ENCODE measurements at places on chromosomes 7 and 10.

DNA sequence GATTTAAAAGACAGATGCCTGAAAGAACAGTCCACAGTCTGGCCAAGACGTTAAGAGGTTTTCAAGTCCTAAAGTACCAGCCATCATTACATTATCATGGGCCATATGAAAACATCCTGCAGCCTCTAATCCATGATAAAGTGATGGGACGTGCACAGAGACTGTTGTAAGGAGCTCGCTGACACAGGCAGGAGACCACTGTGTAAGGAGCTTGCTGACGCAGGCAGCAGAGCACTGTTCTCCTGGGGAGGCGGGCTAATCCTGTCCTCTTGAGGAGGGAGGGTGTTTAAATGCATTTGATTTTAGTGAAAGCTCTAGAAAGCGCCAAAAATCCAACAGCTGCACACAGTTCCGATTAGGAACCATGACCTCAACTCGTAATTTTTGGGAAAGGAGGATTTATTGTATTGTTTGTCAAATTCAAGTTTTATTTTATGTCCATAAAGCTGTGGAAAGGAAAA lies 16.9 kb downstream of the SVIL start:
- no peak for DNase-seq

- no peak for DNase-seq
Observed at GRCh38 chr7:55020466-55020871, 1.7 kb downstream of the EGFR start.

DNA sequence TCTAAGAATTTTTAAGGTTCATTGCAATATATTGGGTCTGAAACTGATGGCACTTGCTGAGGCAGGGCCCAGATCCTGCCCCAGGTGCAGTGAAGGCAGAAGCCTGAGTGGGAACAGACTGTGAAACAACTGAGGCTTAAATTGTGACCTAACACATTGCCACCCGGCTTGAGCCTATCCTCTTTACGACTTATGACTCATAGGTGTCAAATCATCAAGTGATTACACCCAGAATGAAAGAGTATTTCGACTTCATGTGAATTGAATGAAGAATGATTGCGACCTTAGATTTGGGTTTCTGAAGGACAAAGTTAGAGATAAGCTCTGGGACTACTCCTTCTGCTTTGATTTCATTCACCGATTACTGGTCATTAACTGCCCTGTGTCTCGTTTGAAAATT lies 200.9 kb downstream of the CREB5 start:
- no peak for DNase-seq

DNA sequence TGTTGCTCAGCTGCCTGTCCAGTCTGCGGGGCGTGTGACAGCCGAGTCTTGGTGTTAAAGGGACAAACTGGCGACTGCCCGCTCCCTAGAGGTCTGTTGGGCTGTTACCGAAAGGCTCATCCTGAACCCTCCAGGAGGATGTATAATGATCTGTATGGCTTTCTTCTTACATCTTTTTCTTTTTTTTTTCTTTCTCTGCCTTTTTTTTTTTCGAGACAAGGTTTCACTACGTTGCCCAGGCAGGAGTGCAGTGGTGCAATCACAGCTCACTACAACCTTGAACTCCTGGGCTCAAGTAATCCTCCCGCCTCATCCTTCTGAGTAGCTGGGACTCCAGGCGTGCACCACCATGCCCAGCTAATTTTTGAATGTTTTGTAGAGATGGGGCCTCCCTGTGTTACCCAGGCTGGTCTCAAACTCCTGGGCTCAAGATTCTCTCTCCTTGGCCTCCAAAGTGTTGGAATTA lies 857 bp downstream of the INTS15 start:
- no peak for DNase-seq

DNA sequence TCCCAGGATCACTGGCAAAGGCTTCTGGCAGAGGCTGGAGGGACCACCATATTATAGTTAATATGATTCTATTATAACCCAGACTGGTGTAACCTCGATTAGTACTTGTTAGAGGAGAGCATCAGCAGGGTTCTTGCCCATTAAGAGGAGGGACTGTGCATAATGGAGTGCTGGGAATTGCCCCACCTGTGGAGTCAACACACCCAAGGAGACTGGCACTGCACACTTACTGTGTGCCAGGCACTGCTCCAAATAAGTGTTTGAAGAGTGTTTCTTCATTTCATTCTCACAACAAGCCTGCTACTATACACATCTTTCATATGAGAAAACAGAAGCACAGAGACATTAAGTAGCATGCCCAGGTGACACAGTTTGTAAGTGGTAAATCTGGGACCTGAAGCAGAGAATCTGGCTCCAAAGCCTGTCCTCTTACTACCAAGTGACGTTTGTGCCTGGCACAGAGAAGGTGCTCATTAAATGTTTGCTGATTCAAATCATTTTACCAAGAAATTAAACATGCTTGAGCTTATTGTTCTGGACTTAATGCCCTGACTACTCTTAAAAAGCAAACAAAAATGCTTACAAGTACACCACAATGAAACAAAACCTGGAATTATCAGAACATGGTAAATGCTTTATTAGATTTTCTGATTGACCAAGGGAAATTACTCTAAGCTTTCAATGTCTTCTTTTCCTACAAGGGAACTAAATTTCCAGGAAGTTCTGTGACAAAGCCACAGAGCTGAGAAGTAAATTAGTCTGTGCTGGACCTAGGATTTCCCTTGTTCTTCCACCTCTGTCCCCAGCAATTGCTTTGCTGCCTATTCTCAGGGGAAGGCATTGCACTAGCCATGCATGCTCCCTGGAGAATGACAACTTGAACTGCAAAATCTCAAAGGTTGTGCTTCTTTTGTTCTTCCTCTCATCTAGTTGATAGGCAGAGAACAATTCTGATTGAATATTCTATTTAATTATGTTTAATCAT lies 809 bp downstream of the SLC13A1 start:
- no peak for DNase-seq

GRCh38 chr10:104935656-104936055 lies 294.6 kb downstream of the SORCS3 start:
- DNase-seq, result no peak
